AG08396 (cell line): ENCODE measurements at places on chromosomes 2 and 18.

GRCh38 chr2:101991721-101992145 is at the start of gene IL1R2:
IL1R2 (plus strand) TSS chr2:101991960; CDS start chr2:102008576, 16,616 bp downstream.
- DNase-seq: no peak

DNA sequence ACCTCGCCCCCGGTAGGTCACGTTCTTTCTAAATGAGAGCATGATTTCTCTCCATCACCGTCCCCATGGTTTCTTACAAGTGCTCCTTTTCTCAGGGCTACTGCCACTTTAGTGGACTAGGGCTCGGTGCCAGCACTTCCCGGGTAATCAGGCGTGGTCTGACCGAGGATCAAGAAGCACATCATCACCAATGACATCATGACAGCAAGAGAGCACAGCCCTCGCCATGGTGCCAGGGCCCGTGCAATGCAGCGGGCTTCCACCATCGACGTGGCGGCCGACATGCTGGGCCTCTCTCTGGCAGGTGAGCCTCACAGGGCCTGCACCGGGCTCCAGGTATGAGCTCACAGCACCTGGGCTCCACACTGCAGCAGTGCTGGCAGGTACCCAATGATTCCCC is 75.2 kb downstream of the INPP4A start:
- no peak for DNase-seq

- no peak for DNase-seq
These were observed 180.2 kb downstream of the ANAPC1 start for GRCh38 chr2:111703759-111704158.

DNA sequence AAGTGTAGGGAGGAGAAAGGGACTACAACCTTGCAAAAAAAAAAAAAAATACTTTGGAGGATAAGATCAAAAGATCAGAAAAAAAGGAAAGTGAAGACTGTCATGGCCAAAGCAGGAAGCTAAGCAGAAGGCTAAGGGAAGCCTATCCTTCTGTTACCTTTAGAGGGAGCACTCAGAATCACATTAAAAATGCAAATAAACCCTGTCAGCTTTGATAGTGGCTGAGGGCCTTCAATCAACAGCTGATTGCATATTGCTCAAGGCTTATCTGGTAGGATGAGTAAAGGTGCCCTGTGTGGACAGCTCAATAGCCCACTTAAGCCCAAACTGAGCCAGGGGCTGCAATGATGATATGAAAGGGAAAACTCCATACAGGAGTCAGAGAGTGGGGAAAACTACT is 1021.2 kb downstream of the LRP1B start:
- DNase-seq: no peak

GRCh38 chr2:235619544-235619943 is 125.7 kb downstream of the AGAP1 start:
- DNase-seq: no peak

- DNase-seq: no peak
These were observed 112.7 kb upstream of the DLX2 start for GRCh38 chr2:172215172-172215935.

DNA sequence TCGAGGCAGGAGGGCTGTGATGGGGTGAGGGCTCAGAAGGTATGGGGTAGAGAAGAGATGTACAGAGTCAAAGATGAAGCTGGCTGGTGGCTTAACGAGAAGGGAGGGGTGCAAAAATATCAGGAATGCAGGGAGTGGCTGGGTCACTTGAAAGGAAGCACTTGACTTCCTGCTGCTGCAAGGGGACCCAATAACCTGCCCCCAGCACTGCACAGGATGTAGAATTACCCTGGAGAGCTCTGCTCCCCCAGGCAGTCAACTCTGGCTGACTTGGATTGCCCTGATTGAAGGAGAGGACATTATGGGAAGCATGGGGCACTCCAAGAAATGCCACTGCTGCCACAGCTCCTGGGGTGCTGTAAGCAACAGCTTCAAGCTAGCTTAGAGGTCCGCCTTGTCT is 41.8 kb downstream of the CFAP221 start:
- DNase-seq: no peak

DNA sequence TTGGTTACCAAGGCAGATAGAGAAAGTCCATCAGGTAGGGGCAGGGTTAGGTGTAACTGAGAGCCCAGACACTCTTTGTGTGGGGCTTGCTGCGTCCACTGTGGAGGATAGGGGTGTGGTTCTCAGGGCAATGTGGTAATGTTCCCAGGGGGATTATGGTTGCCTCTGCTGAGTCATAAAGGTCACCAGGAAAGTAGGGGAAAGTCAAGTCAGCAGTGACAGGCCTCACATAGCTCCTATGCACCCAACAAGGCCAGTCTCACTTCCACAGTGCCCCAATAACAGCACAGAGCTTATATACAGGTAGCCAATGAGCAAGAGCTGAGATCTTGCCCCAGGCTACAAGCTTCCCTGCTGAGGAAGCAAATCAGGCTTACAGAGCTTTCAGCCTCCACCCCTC is 1438.0 kb upstream of the ZEB2 start:
- DNase-seq: no peak

GRCh38 chr18:44411262-44411905 is 269.3 kb upstream of the SETBP1 start:
- no peak for DNase-seq

DNA sequence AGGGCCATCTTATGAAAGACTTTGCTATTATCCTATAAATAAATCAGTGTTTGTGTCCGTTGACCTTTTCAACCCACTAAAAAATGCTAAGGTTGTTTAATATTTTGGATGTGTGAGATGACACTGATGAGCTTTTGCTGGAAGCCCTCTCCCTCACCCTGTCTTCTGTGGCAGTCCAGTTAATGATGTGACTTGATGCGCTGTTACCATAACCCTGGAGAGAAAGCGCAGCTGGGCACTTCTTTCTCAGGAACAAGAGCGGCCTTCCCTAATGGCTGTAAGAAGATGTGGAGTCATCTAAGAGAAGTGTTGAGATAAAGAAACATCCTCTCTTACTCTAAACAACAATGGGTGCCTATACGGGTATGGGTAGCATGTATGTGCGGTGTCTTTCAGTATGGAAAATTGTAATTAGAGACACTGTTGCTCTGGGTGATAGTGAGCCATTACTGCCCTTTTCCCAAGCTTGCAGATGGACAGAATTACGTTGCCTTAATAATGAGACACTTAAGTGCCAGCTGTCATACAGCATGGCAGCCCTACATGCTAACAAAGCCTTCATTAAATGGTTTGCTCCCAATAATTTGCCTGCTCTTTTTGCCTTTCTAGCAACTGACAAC is 165.6 kb upstream of the NABP1 start:
- no peak for DNase-seq

- no peak for DNase-seq
These were observed 54.9 kb downstream of the ZCCHC2 start for GRCh38 chr18:62577765-62578164.

DNA sequence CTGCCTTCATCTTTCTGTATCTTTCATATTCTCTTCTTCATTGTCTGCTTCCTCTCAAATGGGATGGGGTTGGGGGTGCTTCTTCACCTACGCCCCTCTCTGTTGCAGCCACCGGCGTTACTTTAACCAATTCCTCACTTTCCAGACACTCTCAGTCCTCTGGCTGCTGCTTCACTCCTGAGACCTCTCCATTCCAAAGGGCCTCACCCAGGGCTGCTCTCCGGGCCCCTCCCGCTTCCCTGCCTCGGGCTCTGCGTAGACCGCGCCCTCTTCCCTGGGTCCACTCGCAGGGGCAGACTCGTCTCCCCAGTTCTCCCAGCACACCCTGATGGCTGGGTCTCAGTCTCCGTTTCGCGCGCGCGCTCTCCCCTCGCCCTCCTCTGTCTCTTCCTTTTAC is 926 bp downstream of the SERPINB8 start:
- peak; percentile 35 for DNase-seq
